Mucosa of gallbladder (tissue), 1 donor: ENCODE measurements at places on chromosomes 1 and 21. TPM values are rescaled to one million over a fixed set of nuclear protein-coding genes. Genes with fewer than 3 reads are reported as not detected.

DNA sequence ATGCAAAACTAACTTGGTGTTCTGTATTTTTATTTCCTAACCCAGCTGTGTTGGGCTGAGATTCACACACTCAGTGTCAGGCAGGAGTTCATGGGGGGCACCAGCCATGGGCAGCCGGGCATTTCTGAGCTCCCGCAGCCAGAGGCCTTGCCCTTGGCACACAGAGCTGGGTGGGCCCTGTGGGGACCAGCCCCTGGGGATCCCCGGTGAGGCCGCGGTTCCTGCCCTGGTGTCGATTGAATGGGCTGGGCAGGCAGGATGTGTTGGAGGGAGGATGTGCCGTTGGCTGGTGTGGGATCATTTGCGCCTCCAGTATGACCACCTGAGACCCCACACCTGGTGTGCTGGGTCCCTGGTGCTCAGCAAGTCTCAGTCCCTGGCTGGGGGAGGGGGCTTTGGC, 91.0 kb downstream of the PRDM16 start:
- DNase-seq: no peak

GRCh38 chr1:30603081-30603858, 120.1 kb downstream of the MATN1 start:
- DNase-seq: no peak

- peak; percentile 10 for DNase-seq
Observed at GRCh38 chr1:103514920-103515503, 10.5 kb upstream of the RNPC3 start.

The RNU1-3 gene
- total RNA-seq: 1,358 TPM

- peak; percentile 87 for DNase-seq
Observed at GRCh38 chr1:15090373-15090772, 63.2 kb upstream of the TMEM51 start.

DNA sequence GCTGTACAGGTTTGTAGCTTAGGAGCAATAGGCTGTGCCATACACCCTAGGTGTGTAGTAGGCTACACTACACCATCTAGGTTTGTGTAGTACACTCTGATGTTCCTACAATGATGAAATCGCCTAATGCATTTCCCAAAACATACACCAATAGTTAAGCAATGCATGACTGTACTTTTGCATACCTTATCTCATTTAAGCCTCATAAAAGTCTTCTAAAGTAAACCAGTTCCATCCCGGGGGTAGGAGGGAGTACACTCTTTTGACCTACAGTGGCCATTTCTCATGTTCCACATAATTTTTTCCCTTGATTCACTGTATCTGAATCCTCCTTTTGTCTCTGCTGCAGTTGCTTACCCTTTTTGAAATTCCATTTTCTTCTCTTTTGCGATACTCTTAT, 12.2 kb downstream of the TRMT13 start:
- no peak for DNase-seq

- DNase-seq: no peak
Observed at GRCh38 chr1:180751921-180752320, 120.1 kb downstream of the XPR1 start.

DNA sequence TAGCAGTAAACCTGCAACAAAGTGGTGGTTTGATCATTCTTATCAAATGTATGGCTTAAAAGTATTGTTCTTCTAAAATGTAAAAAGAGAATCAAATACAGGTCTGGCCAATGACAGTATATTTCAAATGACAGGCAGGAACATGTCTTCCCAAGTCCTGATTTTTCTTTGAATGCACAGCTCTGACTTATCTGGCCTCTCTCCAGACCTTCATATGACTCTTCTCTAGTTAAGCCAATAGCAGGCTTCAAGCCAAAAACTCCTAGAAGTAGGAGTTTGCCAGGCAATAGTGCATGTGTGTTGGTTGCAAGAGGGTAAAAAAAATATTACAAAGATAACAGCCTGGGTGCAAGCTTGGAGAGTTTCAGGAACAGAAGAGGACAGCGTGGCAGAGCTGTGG, 345.5 kb downstream of the SMYD3 start:
- DNase-seq: no peak
